ENCODE measurements at places on chromosomes 3 and 15.

DNA sequence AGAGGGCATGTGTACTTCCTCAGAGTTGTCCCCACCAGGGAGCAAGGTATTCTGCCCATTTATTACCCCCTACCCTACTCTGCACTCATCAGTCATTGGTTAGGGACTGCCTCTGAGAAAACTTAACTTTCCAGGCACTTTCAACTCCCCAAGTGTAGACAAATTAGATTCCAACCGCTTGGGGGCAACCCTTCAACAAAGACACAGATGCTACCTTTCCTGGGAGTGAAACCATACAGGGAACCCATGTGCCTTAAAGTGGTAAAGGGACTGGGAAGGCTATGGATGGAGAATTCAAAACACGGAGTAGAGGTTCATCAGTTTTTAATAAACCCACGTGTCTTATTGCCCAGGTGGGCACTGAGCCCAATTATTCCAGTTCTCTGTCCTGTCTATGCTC, 19.4 kb upstream of the UBE2E2 start:
- DNase-seq = no peak

DNA sequence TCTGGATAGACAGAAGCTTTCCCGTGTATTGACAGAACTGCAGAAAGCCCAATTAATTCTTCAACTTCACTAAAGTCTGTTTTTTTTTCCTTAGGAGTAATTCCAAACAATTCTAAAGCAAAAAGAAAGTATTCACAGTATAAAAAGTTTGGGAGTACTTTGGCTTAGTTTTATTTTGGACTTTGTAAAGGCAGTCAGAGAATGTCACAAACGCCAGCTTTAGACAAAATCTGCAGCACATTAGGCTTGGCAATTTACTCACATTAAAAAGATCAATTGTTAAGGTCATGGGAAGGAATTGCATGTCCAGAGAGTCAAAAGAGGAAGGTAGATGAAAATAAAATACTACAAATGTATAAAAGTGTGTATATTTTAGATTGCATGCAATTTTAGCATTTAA, 47.5 kb upstream of the GBE1 start:
- DNase-seq = no peak

DNA sequence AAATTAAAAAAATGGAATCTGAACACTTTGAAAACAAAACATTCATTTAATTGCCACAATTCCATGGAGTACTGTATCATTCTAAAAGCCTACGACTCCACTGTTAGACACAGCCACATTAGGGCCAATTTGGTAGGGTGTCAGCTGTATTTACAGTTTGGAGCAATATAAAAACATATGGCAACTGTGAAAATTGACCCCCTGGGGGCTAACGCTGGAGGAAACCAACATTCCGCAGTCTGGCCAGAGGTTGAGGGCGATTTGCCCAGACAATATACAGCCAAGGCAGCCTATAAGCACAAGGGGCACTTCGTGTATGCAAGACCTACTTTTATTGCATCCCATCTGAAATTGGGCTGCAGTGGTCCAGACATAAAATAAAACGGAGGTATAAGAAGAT, 476.5 kb upstream of the WNT5A start:
- DNase-seq = no peak

GRCh38 chr15:59879506-59880265, 124.4 kb upstream of the FOXB1 start:
- no peak for DNase-seq

DNA sequence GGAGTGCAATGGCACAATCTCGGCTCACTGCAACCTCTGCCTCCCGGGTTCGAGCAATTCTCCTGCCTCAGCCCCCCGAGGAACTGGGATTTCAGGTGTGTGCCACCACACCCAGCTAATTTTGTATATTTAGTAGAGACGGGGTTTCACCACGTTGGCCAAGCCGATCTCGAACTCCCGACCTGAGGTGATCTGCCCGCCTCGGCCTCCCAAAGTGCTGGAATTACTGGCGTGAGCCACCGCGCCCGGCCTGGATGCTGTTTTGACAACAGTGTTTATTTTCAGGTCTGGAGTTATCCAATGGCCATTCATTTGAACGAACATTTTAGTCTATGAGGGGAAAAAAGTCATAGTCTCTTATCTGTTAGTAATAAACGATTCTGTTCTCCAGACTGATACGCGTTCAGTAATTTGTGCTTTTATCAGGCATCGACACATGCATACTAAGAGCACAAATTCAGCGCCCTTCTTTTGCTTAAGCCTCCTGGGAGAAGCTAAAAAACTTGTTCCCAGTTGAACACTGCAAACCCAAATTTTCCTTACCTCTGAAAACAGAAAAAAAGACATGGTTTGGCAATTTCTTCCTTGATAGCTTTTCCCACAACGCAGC, 1.3 kb downstream of the B3GALNT1 start:
- DNase-seq = no peak

DNA sequence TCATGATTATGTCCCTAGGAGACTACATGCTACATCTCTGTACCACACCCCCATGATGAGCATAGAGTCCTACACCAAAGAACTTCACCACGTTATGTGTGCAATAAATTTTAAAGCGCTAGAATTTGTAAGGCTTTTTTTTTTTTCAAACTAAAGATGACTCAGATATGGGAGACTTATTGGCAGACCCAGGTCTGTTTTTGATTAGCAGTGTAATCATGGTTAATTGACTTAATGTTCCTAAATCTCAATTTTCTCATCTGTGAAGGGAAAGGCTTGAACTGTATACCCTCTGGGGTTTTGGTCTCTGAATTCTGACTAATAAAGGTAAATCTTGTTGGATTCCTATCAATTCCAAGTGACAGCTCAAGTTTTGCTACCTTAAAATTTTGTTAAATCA, 26.4 kb downstream of the ABI3BP start:
- DNase-seq = no peak

GRCh38 chr15:65212097-65212496, 824 bp upstream of the CILP start:
- peak; percentile 44 for DNase-seq

GRCh38 chr15:62853841-62854225, 188.7 kb upstream of the TPM1 start:
- DNase-seq = no peak

DNA sequence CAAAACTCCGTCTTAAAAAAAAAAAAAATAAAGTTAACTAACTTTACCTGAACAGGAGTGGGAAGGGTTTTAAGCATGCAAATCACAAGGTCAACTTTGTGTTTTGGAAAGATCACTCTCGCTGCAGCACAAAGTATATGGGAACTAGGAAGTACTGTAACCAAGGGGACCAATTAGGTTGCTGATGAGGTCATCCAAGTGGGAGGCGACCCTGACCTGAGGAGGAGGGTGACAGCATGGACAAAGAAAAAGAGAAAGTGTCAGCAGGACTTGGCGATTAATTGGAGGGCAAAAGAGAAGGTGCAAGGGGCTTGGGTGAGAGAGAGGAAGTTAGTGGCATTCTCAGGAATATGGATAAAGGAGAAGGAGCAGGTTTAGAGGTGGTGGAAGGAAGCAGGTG, 89.5 kb upstream of the ZBED2 start:
- no peak for DNase-seq

DNA sequence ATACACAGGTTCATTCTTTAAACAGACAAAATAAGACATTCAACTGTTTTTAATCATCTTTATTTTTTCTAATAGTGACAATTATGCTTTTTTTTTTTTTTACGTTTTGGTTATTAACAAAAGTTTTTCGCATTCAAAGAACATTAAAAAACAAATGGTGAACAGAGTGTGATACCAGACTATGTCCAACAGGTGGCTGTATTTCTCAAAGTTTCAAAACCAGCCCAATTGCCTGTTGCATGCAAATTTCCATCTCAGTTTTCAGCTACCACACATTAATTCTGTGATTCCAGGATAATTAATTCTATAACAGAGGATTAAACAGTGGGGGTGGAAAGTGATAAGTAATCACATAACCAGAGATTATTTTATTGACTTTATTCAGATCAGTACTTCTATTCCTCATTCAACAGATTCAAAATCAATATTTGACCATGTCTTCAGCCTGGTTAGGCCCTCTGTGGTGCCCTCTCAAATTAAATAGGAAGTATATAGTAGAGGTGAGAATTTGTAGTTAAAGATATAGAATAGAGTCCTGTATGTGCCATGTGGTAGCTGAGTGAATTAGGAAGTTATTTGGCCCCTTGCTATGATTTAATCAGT, 122.2 kb upstream of the DCBLD2 start:
- no peak for DNase-seq

DNA sequence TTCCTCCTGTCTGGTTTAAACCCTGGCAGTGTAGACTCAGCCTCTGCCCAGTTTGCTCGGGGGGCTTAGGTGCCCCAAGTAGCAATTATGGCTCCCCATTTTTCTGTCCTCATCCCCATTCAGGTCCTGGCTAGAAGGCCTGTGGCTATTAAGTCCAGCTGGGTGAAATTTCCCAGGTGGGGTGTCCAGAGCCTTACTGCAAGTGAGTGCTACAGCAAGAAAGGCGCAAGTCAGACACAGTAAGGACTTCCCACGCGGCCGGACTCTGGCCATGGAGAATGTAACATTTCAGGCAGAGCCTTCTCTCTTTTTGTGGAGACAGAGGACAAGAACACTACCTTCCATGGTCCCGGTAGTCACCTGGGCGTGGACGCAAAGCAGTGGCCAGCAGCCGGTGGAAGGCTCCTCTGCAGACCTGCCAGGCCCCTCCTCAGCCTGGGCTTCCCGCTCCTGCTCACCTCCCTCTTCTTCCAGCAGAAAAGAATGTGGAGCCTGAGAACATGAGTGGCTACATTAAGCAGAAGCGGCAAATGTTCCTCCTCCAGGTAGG, 23.3 kb downstream of the CFAP100 start:
- DNase-seq = no peak

DNA sequence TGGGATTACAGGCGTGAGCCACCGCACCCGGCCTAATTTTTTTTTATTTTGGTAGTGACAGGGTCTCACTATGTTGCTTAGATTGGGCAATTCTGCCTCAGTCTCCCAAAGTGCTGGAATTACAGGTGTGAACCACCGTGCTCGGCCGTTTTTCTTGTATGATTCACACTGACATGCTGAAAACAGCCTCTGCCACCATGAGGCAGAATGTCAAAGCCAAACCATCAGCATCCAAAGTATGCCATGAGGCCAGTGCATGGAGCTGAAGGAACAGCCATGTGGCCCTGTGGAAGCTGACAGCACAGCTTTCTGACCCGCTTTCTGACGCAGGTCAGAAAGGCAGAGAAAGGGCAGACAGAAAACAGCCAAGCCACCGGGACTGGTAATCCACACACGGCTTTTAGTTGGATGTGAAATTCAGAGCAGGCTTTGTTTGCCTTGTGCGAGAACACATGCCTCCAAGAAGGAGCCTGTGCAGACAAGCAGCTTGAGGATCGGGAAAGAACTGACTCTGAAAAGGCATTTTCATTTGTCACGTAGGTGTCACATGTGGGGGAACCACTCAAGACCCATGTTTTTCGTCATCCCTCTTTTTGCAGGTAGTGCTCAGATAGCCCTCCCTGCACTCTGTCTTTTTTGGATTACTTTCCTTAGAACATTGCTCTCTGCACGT, 25.1 kb downstream of the XYLB start:
- no peak for DNase-seq

GRCh38 chr3:100496711-100497261, 4.4 kb downstream of the TMEM45A start:
- no peak for DNase-seq

DNA sequence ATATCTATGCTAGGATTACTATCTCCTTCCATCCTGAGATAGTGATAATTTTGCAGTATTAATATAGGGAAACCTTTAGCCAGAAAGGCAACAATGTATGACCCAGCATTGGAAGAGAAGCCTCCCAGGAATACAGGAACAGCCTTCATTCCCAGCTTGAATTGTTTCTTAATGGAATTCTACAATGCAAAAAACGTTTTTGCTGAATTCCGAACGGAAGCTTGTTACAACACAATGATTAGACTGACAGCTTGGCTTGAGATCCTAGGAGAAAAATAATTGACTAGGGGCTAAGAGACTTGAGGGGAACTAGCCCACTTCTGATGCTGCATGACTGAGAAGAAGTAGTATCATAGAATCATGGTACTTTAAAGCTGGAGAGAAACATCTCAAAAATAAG, 140.2 kb downstream of the RSL24D1 start:
- no peak for DNase-seq

DNA sequence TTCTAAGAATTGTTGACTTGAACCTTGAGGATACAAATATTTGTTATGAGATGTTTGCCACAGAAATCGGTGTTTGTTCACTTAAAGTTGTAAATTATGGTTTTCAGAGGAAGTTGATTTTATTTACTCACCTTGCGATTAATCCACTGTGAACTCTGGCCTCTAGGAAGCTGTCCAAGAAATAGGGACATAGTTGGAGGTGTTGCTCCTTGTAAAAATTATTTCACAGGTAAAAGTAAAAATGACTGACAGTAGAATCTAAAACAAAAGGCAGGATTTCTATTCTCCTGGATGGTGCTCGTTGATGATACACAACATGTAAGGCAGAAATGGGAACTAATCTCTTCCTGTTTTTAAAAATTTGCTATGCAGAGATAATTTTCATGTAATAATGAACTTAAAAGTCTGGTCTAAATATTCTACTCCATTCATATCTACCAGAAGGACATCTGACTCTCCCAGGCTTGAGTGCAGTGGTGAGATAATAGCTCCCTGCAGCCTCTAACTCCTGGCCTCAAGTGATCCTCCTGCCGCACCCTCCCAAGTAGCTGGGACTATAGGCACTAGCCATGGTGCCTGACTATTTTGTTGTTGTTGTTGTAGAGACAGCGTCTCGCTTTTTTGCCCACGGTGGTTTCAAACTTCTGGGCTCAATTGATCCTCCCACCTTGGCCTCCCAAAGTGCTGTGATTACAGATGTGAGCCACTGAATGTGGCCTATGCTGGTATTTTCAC, 17.1 kb upstream of the LZTFL1 start:
- DNase-seq = no peak

Data from stimulated activated CD4-positive, alpha-beta T cell treated with anti-CD3 and anti-CD28 coated beads, Interleukin-4, amount 100 ng/mL, for 24 hours (primary cell).